Activated CD4-positive, alpha-beta T cell treated with anti-CD3 and anti-CD28 coated beads, Interleukin-2, amount 10 ng/mL, durations not matched to agents 7 days and 5 days (primary cell): ENCODE measurements at places on chromosomes 12 and 14. TPM values are rescaled to one million over a fixed set of nuclear protein-coding genes. Genes with fewer than 3 reads are reported as not detected.

DNA sequence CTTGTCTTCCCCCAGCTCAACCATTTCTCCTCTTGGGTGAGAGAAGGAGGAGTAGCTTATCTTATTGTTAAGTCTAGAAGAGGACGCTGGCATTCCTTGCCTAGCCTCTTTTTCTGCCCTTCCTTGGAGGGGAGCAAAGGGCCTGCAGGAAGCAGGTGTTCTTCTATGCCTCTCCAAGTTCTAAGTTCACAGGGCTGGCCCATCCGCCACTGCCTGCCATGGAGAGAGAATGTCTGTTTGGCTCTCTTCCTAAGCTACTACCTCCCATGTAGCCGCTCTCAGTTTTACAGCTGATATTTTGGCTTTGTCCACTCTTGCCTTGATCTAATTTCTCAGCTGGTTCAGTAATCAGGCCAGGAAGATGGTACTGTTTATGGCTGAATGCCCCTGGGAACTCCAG, 201.2 kb downstream of the NTF3 start:
- DNase-seq, result no peak

DNA sequence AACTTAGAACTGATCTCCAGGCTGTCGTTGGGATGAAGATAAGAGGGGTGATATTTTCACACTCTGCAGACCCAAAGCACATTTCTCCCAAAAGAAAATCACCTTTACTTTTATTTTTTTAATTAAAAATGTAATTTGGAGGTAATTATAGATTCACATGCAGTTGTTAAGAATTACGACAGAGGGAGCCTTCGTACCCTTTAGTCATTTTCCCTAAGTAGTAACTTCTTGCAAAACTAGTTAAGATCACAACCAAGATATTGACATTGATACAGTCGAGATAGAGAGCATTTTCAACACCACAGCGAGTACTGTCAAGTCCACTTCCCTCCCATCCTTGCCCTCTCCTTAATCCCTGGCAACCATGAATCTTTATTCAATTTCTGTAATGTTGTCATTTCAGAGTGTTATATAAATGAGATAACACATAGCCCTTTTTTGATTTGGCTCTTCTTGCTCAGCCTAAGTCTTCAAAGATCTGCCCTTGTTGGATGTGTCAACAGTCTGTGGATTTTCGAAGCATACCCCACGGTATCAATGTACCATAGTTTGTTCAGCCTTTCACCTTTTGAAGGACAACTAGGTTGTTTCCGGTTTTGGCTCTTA, 39.6 kb downstream of the DNAH10 start:
- no peak for DNase-seq

GRCh38 chr12:13980538-13981295, 685 bp downstream of the GRIN2B start:
- DNase-seq, result no peak

DNA sequence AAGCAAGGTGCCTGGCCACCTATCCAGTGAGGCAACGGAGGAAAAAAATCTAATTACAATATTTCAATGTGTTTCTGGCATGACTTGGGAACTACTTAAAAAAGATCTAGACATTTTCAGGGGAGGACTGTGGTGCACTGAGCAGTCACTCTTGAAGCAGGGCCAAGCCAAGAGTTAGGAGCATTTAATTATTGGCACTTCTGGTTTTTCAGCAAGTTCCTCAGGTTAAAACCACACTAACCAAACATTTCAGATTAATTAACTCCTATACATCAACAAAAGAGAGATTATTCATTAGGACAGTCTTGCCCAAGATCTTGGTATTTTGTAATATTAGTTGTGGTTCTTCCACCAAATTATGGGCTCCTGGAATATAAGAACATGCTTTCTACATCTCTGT, 25.6 kb downstream of the PRKAB1 start:
- no peak for DNase-seq

GRCh38 chr14:103867020-103867419, 19.6 kb upstream of the PPP1R13B start:
- no peak for DNase-seq

GRCh38 chr14:36365766-36366165, 45.3 kb upstream of the MBIP start:
- no peak for DNase-seq

DNA sequence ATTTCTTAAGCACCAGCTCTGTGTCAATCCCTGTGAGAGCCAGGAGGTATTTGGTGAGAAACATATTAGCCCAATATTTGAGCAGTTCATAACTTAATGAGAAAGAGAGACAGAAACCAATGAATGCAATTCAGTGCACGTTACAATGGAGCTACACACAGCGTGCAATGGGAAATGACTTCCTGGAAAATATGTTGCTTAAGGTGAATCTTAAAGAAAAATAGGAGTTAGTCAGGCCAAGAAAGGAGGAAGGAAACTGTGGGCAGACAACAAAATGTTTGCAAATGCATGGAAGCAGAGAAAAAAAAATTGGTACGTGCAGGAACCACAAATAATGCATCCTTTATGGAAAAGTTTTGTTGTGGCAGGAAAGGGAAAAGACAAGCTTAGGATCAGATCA, 481.7 kb downstream of the BCAT1 start:
- DNase-seq, result no peak

GRCh38 chr12:53201177-53201541, 5.9 kb downstream of the ITGB7 start:
- no peak for DNase-seq

DNA sequence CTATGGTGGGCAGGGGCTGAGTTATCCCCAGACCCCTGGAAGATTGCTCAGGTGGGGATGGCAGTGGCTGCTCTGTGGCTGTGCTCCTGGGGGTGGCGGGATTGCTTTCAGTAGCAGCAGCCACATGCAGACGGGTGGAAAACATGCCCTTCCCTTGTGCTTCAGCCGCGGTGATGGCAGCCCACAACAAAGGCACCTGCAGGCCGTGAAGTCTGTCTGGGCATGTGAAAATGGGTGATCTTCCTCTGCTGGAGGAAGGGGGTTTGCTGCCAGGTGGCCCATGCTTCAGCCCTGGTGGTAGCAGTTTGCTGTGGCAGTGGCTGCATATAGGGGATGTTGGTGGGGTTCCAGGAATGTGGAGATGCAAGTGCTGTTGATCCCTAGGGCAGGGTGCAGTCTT, 326.2 kb upstream of the RGS6 start:
- peak; percentile 16 for DNase-seq

ACVRL1 gene
- not detected for total RNA-seq

NDRG2 gene
- 11.0 TPM for total RNA-seq

PRIMA1 gene
- total RNA-seq, result not detected
